Lung (tissue), 17 donors: ENCODE measurements at places on chromosomes 16 and 17. TPM values are rescaled to one million over a fixed set of nuclear protein-coding genes. Genes with fewer than 3 reads are reported as not detected.

Gene LHX1
- polyA plus RNA-seq: not detected

Gene ZP2
- polyA plus RNA-seq: not detected

- no peak for DNase-seq
These were observed 31.0 kb downstream of the TBX21 start for GRCh38 chr17:47763913-47764582.

GRCh38 chr17:55601874-55602364, 90.7 kb upstream of the SMIM36 start:
- DNase-seq: peak; percentile 38

- DNase-seq: no peak
These were observed 161.5 kb downstream of the FOXL1 start for GRCh38 chr16:86739808-86740207.

Gene NLRC5
- polyA plus RNA-seq: 37.9 TPM

GRCh38 chr16:12747261-12747660, 56.4 kb downstream of the CPPED1 start:
- no peak for DNase-seq

DNA sequence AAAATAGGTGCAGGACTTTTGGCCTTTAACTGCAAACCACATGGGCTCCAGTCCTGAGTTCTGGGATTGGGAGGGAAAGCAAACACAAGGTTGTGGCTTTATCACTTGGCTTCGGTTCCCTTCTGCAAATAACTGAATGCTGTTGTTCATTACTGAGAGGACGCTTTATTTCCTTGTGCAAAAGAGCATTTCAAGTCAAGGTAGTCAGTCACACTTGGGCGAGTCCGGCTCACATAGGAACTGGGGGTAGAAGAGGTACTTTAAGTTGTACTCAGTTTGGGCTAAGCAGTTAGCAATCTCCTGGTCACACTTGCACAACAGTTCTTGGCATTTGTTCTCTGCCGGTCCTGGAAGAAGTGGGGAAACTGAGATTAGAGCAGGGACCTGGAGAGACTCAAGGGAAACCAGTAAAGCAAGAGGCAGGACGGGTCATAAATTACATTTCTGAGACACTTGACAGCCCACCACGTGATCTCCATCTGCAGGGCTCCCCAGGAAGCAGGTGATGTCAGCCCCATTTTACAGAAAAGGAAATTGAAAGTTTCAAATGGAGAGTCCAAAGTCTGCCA, 21.6 kb downstream of the PLA2G10 start:
- DNase-seq: no peak

GRCh38 chr17:45906927-45907622, 12.7 kb downstream of the MAPT start:
- no peak for DNase-seq
